Activated T-cell treated with anti-CD3 and anti-CD28 coated beads, Interleukin-2, amount 50 U/mL, for 72 hours (primary cell): ENCODE measurements at places on chromosomes 11 and 22.

- DNase-seq, result no peak
Measured at GRCh38 chr11:46617972-46618314, 590 bp downstream of the ATG13 start.

GRCh38 chr11:124643605-124644425, 21.2 kb downstream of the TBRG1 start:
- DNase-seq, result no peak

DNA sequence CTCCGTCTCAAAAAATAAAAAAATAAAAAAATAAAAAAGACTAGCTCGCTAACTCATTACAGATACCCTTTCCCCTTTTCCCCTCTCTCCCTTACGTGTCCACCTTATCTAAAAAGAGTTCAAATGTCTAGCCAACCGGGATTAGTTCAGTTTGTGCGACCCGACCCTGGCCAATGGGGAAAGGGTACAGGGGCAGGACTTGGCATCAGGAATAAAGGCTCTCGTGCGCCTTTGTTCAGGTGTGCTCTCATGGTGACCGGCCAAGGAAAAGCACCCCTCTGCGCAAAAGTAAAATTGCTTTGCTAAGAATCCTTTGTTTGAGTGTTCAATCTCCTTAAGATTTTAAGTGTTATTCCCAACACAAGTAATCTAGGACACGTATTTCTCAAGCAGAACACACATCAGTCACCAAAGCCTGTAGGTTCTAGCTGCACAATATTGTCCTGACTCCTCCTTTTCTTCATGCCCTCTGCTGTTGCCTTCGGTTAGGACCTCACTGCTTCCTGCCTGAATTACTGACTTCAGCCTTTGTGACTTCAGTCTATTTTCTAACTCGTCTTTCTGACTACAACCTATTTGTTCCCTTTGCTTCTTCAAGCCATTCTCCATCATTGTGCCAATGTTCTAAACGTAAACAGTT, 20.7 kb upstream of the CECR2 start:
- DNase-seq, result no peak

- no peak for DNase-seq
Measured at GRCh38 chr11:103413266-103413888, 304.2 kb downstream of the DYNC2H1 start.

- no peak for DNase-seq
Measured at GRCh38 chr11:116033931-116034553, 529.8 kb upstream of the CADM1 start.

DNA sequence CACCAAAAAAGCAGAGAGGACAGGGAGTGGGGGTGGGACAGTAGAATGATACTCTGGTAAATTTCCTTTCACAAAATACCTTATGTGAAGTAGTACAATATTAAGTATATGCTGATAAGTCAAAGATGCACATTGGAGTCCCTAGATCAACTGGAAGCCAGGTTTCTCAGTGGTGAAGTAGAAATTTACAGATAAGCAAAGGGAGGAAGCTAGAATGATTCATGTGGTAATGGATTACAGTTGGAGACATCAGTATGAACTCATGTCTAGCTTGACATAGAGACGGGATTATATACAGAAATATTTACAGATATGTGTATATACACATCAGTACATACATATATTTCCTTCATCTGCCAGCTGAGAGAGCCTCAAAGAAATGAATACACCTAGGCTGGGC, 21.5 kb downstream of the PLEKHB1 start:
- no peak for DNase-seq

- DNase-seq, result no peak
Measured at GRCh38 chr11:99841885-99842284, 821.1 kb downstream of the CNTN5 start.

DNA sequence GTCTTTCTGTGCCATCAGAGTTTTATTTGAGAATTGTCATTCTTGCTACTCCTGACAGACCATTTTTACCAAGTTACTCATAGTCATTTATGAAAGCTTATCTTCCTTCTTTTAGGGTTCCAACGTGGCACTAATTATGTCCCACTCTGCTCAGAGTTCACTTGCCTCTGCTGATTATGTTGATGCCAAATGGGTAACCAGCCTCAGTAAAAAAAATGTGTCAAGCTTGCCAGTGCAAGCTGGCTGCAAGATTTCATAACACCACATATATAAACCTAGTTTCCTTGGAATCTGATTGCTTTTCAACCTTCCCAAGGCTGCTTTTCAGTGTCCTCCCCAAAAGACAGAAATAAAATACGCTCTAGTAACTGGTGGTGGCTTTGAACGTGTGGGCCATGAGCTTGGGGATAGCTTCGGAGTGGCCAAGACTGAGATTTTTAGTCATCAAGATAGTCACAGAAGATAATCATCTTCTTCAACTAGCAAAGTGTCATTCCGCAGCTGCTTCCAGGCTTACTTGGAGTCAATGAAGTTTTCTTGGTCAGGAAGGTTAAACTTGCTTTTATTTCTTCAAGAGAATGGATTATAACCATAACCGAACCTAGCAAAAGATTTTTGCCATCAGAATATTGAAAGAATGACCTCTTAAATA, 29.5 kb upstream of the APOA1 start:
- no peak for DNase-seq

GRCh38 chr11:10499452-10499851, 41.5 kb downstream of the RNF141 start:
- no peak for DNase-seq

- no peak for DNase-seq
Measured at GRCh38 chr11:116895048-116895757, 57.8 kb upstream of the APOA1 start.

DNA sequence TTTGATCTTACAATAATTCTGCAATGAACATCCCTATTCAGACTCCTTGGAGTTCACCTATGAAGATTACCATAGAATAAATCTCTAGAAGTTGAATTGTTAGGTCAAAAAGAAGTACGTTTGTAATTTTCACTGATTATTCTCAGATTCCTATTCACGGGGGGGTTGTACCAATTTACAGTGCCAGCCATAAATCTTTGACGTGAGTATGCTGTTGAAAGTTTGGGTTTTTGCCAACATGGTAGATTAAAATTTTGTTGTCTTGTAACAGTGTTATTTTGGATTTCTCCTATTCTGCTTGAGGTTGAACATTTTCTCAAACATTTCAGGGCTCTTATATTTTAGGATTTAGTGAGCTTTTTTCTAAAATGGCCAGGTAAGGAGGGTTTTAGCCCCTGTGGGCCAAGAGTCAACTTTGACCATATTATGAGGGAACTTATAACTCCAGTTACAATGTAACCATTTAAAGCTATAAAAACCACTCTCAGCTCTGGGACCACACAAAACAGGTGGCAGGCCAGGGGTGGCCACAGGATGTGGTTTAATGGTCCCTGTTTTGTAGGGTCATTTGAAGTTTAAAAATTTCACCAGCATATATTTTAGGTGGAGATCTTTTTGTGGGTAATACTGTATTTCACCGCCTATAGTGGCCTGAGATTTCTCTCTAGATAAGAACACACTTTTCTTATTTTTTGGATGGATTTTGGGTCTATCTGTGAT, 25.8 kb downstream of the GGTLC2 start:
- no peak for DNase-seq

DNA sequence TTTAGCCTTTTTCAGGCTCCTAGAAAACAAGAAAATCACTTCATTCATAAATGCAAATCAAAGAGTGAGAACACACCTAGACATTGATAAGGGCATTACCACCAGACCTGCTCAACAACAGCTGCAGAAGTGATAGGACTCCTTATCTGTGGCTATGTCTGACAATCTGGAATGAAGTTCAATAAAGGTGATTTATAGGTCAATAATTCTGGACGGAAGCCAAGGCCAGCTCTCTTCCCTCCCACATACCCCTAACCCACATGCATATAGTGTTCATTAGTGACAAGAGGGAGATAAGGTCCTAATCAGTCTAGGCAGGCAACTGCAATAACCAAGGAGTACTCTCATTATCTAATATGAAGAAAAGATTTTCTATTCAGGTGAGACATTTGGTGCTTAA, 111.3 kb downstream of the ETS1 start:
- DNase-seq, result no peak
